ELR (cell line): ENCODE measurements at places on chromosomes 11 and 22.
A peak's percentile ranks its signal among the peaks of the same experiment; 100 is the strongest.

DNA sequence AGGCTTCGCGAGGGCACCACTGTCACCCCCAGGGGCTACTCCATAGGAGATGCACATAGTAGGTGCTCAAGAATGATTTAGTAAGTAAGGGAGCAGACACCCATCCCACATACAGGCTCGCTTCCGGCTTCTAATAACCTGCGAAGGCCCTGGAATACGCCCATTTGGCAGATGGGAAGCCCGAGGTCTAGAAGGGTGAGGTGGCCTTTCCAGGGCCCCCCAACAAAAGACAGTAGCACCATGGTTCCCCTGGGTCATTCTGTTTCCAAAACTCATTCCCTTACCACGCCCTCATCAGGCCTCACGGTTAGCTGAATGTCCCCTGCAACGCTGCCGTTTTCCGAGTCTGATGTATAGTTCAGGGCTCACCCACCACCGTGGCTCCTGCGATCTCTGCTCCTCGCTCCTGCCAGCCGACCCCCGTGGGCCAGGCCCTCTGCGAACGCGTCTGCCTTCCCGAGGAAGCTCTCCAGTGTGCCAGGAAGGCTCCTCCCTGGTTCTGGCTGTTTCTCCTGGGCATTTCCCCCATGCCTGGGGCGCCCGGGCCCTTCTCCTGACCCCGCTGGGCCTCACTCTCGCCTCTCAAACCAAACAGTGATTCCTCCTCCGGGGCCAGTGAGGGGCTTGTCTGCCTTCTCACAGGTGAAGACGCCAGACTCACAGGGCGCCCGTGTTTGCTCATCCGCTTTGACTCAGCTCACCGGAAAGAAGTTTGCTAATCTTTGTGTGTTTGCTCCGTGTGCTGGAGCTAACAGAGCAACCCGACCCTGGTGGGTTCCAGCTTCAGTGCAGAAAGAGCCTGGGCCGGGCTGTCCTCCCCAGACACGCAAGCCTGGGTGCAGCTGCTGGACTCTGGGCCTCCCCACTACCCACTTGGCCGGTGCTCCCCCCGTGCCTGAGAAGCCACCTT lies 86.6 kb downstream of the RTL6 start:
- no peak for DNase-seq

DNA sequence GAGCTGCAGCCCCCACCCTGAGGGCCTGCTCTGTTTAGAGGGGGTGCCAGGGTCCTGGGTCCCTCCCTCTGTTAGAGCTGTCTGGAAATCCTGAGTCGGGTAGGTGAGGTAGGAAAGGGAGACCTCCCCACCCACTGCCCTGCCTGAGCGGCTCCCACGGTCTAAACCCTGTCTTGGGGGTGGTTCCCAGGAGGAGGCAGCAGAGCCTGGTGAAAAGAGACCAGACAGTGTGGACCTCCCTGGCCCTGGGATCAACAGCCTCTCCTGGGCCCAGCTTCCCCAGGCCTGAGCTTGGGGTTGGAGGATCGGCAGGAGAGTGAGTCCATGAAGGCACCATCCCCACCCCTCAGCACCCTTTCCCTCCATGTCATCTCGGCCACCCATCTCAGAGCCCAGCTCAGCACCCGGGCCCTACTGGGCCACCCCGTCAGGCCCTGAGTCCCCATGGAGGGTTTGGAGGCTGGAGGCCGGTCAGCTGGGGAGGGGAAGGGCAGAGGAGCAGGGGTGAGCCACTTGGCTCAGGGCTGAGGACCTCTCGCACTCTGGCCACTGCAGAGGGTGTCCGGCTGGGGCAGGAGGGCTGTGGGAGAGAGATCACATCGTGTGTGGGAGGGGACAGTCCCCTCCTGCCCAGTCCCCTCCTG lies 37.2 kb downstream of the RTN4R start:
- DNase-seq, result no peak

DNA sequence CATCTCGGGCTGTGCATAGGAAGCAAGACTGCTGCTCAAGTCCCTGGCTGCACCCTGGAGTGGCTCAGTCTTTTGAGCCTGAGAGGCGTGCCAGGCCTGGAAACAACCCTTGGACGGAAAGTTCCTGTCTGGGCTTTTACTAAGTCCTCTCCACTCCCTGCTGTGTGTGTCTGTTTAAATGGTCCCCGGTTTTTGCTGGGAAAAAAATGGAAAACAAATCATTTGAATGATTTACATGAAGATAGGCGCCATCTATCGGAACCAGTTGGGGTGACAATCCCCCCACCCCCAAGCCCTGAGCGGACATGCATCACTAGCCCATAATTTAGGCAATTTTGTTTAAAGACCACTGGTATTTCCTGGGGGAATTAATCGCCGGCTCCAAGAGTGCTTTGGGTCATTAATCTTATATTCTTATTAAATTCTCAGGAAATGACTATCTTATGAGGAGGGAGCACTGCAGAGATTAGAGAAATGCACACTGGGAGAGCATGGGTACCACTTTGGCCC lies 2.7 kb upstream of the GAB2 start:
- DNase-seq, result peak; percentile 85

DNA sequence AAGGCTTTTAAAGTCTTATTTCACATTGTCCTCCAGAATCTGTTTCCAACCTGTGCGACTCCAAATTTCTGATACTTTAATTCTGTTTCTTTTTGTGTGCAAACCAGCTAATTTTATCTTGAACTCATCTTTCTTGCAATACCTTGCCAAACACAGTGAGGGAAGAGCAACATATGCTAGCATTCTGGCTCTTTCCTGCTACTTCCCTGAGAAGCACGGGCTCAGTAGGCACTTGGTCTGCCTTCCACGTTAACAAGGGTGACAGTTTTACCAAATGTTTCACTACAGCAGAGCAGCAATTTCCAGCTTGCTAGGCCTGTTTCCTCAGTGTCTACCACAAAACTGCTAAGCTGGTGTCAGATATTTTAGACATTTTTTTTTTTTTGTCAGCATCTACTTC lies 405.8 kb downstream of the NTM start:
- DNase-seq, result no peak

DNA sequence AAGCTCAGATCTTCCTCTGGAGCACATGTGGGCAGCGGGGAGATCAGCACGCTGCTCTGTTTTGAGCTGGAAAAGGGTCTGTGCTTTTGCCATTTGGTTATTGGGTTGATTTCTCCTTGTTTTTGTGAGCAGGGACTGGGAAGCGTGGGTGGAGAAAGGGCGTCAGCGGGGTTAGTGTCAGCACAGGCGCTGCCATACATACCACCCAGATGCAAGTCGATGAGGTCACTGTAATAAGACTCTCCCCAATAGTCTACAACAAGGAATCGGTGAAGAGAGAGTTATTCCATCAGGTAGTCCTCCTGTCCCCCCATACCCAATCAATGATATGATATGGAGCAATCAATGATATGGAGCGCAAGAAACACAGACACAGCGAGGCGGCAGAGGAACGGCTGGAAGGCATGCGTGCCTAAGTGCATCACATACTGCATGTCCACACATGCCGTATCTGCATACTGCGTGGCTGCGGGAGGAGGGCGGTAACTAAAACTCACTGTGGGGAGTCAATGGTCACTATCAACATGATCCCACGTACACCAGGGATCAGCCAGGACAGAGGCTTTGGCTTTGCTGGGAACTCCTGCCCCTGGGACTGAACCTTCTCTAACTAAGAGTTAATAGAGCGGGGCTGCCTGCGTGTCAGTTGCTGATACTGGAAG lies 29.5 kb upstream of the BID start:
- no peak for DNase-seq

DNA sequence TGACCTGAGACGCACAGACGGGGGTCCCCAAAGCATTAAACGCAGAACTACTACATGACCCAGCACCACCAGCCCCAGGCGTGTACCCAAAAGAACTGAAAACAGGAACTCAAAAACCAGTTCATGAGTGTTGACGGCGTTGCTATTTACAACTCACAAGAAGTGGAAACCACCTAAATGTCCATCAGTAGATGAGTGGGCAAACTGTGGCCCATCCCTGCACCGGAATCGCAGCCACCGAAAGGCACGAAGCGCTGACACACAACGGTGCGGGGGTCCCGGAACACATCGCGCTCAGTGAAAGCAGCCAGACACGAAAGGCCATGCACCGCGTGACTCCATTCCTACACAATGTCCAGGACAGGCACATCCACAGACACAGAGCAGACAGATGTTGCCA lies 79.2 kb downstream of the TRMU start:
- no peak for DNase-seq

- no peak for DNase-seq
These were observed 1.3 kb downstream of the LRRC51 start for GRCh38 chr11:72081821-72082453.

DNA sequence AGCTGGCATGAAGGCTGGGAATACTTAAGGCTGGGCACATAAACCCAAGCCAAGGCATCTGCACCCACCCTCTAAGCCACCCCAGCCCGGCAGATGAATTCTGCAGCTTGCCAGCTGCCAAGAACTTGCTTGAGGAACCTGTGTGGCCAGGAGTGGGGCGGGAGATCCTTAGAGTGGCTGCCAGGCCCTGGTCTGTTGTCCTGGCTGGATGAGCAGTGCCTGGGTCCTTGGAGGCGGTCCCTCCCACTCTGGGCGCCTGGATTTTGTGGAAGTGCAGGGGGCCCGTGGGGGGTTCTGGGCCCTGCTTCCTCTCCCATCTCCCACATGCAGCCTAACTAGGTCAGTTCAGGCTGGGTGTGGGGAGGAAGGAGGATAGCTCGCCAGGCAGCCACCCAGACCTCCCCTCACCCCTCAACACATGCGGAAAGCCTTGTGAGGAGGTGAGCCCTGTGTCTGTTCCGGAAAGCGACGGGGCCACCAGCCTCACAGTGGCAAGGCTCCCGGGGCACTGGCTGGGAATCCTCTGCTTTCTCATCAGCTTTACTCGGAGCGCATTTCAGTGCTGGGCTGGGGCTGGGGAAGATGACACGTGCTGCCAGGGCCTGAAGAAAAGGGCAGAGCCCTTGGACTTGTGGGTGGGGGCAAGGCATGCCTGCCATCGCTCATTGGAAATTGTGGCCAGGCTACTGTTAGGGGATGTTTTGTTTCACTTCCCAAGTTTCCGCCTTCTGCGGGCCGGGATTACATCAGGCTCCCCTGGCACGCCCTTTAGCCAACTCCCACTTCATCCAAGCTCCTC lies 8.4 kb downstream of the DAGLA start:
- peak; percentile 57 for DNase-seq

- DNase-seq, result no peak
These were observed 665.4 kb upstream of the CCDC90B start for GRCh38 chr11:83951521-83951920.

DNA sequence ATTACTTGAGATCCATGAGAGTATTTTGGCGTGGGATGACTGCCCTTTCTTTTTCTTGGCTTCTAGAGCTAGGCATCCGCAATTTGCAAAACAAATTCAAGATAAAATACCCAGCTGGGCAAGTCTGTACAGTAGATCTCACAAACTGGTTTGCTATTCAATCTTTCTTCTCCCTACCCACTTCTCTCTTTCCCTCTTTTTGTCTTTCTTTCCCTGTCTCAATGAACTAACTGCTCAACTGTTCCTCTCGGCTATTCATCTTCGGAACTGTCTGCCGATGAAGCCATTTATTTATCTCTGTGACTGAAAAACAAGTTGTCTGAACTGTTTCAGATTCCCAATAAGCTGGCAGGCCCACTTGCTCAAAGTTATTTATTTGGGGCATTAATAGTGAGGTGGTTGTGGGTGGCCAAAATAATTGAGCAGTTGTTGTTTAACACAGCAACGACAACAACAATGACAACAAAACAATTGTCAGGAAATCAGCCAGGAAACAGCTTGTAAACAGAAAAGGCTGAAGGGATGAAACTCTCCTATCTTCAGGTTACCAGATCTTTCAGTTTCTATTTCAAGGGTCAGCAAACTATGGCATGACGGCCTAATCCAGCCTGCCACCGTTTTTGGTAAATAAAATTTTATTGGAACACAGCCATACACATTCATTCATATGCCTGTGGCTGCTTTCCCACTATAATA lies 76.0 kb upstream of the MTMR2 start:
- no peak for DNase-seq

GRCh38 chr22:30943368-30943767 lies 25.2 kb downstream of the MORC2 start:
- no peak for DNase-seq

GRCh38 chr11:20243974-20244373 lies 83.7 kb upstream of the DBX1 start:
- peak; percentile 11 for DNase-seq

DNA sequence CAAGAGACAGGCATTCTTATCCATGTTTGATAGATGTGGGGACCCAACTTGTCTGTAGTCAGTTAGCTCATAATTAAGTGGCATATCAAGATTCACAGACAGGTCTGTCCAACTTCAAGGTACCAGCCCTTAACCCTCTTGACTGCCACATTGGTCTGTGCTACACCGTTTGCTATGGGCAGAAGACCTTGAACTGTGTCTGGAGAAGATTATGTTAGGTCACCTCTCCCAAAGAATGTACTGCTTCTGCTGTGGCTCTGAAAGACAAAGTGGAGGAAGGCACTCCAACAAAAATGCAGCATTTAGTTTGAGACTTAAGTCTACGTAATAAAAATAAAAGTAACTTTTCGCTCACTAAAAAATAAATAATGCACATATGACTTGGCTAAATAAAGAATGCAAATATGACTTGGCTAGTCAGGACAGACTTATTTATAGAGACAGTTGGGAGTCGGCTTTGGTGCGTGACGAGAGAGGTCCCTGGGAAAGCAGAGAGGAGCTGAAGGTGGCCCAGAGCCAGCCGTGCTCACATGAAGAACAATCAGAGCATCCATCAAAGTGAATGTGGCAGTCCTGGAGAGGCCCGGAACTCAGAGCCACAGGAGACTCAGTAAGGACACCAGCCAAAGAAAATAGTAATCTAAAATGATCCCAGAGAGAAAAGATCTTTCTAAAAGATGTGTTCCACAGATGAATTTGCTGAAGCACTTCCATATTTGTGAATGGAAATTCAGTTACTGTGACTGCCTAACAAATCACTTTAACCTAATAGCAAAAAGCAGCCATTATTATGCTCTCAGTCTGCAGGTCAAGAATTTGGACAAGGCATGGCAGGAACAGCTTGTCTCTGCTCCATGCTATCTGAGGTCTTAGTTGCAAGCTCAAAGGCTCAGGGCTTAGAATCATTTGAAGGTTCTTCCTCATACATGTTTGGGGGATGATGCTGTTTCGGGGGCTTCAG lies 35.0 kb downstream of the CWC15 start:
- DNase-seq, result peak; percentile 13

DNA sequence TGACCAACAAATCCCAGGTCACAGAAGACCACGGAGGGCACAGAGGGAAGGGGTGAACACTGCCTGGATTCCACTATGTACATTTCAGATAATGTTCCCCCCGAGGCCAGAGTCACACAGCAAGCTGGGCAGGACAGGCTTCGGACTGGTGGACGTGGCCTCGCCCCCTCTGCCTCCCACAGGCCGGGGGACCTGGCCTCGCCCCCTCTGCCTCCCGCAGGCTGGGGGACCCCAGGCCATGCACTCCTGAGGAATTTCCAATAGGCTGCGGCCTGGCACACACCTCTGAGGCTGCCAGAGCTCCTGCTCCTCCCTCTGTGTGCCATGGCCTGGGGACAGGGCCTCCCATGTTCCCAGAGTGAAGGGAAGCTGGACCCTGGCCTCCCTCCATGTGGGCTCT lies 1352.8 kb downstream of the BRD1 start:
- DNase-seq, result no peak
